ENCODE measurements at places on chromosomes 13 and 19. TPM values are rescaled to one million over a fixed set of nuclear protein-coding genes. Genes with fewer than 3 reads are reported as not detected.

The KLC3 gene
- total RNA-seq = not detected

The LYPD4 gene
- not detected for total RNA-seq

The PNMA8A gene
- 1.1 TPM for total RNA-seq

The ZNF540 gene
- 0.40 TPM for total RNA-seq

The GET3 gene
- total RNA-seq = 61.8 TPM

The TNFRSF19 gene
- total RNA-seq = 223 TPM

The NCAN gene
- 0.08 TPM for total RNA-seq

The ZNF530 gene
- total RNA-seq = 4.3 TPM

The ABCC4 gene
- total RNA-seq = 24.5 TPM

The CEP89 gene
- total RNA-seq = 13.9 TPM

The FXYD1 gene
- total RNA-seq = 20.4 TPM

The PSMD8 gene
- total RNA-seq = 448 TPM

The IZUMO2 gene
- total RNA-seq = not detected

The PHF11 gene
- 32.7 TPM for total RNA-seq

The NUFIP1 gene
- total RNA-seq = 5.5 TPM

The ZSWIM4 gene
- total RNA-seq = 12.8 TPM

The PBX4 gene
- 6.0 TPM for total RNA-seq

The IRGC gene
- not detected for total RNA-seq

The SELENOV gene
- total RNA-seq = not detected

The TMEM255B gene
- total RNA-seq = not detected

The SHISA7 gene
- total RNA-seq = not detected

The FLT1 gene
- 4.8 TPM for total RNA-seq

The PLIN5 gene
- not detected for total RNA-seq

The CCL25 gene
- total RNA-seq = not detected

The NAPSA gene
- not detected for total RNA-seq

The PCID2 gene
- 31.9 TPM for total RNA-seq

The CD22 gene
- total RNA-seq = not detected

The ZSCAN4 gene
- not detected for total RNA-seq

The SELENOW gene
- 583 TPM for total RNA-seq

The S1PR5 gene
- 0.16 TPM for total RNA-seq
